ENCODE measurements at places on chromosomes 7 and 10. TPM values are rescaled to one million over a fixed set of nuclear protein-coding genes. Genes with fewer than 3 reads are reported as not detected.

SFTPA2 gene
- total RNA-seq = not detected

GRCh38 chr7:139673230-139673629 lies 104.6 kb downstream of the HIPK2 start:
- no peak for DNase-seq
- peaks cover 2% of the 10 kb centered on the region for H3K36me3 ChIP-seq
- H3K27me3 ChIP-seq = no peaks in the 10 kb centered on the region
- no peak overlapping the region for H3K4me3 ChIP-seq
- H3K4me1 ChIP-seq = peaks cover 14% of the 10 kb centered on the region

- no peaks in the 10 kb centered on the region for H3K27me3 ChIP-seq
- H3K36me3 ChIP-seq = peaks cover 8% of the 10 kb centered on the region
- DNase-seq = no peak
These were observed 53.8 kb downstream of the KCTD7 start for GRCh38 chr7:66682350-66683093.

- H3K27ac ChIP-seq = no peak overlapping the region
- no peaks in the 10 kb centered on the region for H3K36me3 ChIP-seq
- peaks cover 5% of the 10 kb centered on the region for H3K4me1 ChIP-seq
- peaks cover 16% of the 10 kb centered on the region for H3K27me3 ChIP-seq
- H3K4me3 ChIP-seq = no peak overlapping the region
- no peak for DNase-seq
These were observed 1.5 kb downstream of the PCLO start for GRCh38 chr7:83161186-83161585.

- peaks cover 3% of the 10 kb centered on the region for H3K4me1 ChIP-seq
- H3K27ac ChIP-seq = no peak overlapping the region
- DNase-seq = no peak
These were observed 71.2 kb downstream of the DNMBP start for GRCh38 chr10:99938563-99938962.

CUBN gene
- total RNA-seq = 3.7 TPM

GRCh38 chr10:33982995-33983394 lies 648.5 kb upstream of the NRP1 start:
- no peaks in the 10 kb centered on the region for H3K4me1 ChIP-seq
- H3K27me3 ChIP-seq = no peaks in the 10 kb centered on the region
- H3K36me3 ChIP-seq = no peaks in the 10 kb centered on the region
- DNase-seq = no peak

DNA sequence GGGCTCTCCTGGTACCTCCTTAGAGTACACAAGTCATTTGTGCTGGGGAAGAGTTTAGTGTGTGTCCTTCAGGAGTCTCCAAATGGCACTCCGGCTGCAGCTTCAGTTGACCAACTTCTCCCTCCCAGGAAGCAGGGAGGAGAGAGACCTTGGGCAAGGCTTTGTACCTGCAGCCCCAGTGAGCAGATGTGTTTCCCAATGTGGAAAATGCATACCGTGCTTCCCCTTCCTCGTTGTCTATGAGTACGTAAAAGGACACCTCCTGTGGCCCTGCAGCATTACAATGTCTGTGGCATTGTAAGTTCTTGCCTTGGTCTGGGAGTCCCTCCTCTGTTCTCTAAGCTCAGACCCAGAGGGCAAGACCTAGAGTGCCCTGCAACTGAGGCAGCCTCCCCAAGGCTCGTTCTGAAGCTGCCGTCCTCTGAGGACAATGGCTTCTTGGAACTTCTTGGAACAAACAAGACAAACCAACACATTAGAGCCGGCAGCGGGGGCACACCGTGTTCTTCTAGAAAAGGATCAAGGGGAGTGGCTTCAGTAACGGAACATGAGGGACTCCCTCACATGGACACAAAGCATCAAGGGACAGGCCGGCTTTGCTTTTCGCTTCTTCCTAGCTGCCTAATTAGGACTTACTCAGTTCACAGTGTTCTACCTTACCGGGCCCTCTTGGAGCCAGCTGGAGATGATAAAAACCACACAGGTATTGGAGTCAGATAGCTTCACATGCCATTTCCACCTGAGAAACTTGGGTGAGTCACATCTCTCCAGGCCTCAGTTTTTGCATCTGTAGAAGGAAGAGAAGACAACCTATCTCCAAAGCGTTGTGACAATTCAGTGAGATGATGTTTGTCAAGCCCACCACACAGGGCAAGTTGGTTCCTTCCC lies 20.9 kb upstream of the PPA1 start:
- no peaks in the 10 kb centered on the region for H3K36me3 ChIP-seq
- no peak overlapping the region for H3K4me3 ChIP-seq
- H3K4me1 ChIP-seq = peaks cover 6% of the 10 kb centered on the region
- peaks cover 58% of the 10 kb centered on the region for H3K27me3 ChIP-seq
- no peak overlapping the region for H3K27ac ChIP-seq

DNA sequence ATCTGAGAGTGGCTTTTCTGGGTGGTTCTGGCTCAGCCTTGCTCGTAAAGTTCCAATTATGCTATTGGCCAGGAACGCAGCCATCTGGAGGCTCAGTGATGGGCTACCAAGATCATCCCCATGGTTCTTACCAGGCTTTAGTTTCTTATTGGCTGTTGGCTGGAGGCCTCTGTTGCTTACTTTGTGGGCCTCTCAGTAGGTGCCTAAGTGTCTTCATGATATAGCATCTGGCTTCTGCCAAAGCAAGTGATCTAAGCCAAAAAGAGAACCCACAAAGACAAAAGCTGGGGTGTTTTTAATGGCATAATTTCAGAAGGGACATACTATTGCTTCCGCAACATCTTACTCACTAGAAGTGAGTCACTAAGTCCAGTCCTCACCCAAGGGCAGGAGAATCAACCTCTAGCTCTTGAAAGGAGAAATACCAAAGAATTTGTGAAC lies 132.0 kb upstream of the MDFIC start:
- no peaks in the 10 kb centered on the region for H3K36me3 ChIP-seq
- DNase-seq = no peak
- no peak overlapping the region for H3K27ac ChIP-seq
- peaks cover 2% of the 10 kb centered on the region for H3K27me3 ChIP-seq
- H3K4me3 ChIP-seq = no peak overlapping the region
- no peaks in the 10 kb centered on the region for H3K4me1 ChIP-seq

- DNase-seq = no peak
- no peak overlapping the region for H3K27ac ChIP-seq
- no peak overlapping the region for H3K4me3 ChIP-seq
- H3K4me1 ChIP-seq = no peaks in the 10 kb centered on the region
- no peaks in the 10 kb centered on the region for H3K36me3 ChIP-seq
- peaks cover 11% of the 10 kb centered on the region for H3K27me3 ChIP-seq
These were observed 111.1 kb upstream of the PALS2 start for GRCh38 chr7:24462117-24462516.

AVPI1 gene
- 2.9 TPM for total RNA-seq

- no peak overlapping the region for H3K27ac ChIP-seq
- no peak overlapping the region for H3K4me3 ChIP-seq
- DNase-seq = no peak
These were observed 534.5 kb downstream of the TNS3 start for GRCh38 chr7:47047384-47047783.

ANKMY2 gene
- total RNA-seq = 18.7 TPM

GIMAP4 gene
- 285 TPM for total RNA-seq

- peaks cover 29% of the 10 kb centered on the region for H3K4me1 ChIP-seq
- peak overlapping the region; percentile 76 for H3K4me3 ChIP-seq
- DNase-seq = peak; percentile 70
- H3K27ac ChIP-seq = peak overlapping the region; percentile 90
- H3K36me3 ChIP-seq = no peaks in the 10 kb centered on the region
These were observed 38.0 kb downstream of the PRKAG2 start for GRCh38 chr7:151838861-151839381.

DNA sequence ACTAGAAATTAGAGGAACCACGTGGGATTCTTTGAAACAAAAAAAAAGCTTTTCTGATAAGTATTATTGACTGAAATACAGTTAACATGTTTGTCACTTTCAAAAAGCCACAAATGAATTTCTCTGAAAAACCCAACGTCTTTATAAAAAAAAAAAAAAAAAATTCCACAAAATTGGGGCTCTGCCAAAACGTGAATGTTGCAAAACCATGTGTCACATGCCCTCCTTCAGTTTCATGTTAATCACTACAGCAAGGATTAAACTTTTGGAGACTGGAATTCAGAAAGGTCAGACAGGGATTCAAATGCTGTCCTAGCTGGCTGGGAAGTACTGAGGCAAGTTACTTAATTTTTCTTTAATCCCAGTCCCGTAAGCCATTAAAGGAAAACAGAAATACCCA lies 278.0 kb upstream of the KLF14 start:
- H3K27ac ChIP-seq = peak overlapping the region; percentile 94
- H3K36me3 ChIP-seq = no peaks in the 10 kb centered on the region
- H3K4me3 ChIP-seq = peak overlapping the region; percentile 76
- no peak for DNase-seq
- peaks cover 58% of the 10 kb centered on the region for H3K4me1 ChIP-seq
- H3K27me3 ChIP-seq = no peaks in the 10 kb centered on the region

DNA sequence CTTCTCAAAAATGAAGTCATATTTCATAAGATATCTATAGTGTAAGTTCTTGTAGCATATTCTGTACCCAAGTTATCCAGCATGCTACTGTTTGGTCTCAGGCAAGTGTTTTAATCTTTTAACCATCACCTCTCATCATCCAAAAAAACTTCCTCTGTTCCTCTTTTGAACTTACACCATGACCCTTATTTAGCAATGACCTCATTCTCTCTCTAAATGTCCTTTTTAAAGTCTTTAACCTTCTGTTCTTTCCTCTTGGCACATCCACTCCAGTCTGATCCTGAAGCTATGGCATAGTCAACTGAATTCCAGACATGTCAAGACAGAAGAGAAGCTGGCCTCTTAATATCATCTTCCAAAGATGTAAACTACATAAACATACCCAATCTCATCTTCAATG lies 26.2 kb downstream of the PPP3CB start:
- peaks cover 26% of the 10 kb centered on the region for H3K36me3 ChIP-seq
- H3K4me1 ChIP-seq = peaks cover 3% of the 10 kb centered on the region
- H3K27me3 ChIP-seq = no peaks in the 10 kb centered on the region
- DNase-seq = no peak

- no peak for DNase-seq
- no peaks in the 10 kb centered on the region for H3K27me3 ChIP-seq
- H3K4me1 ChIP-seq = no peaks in the 10 kb centered on the region
These were observed 138.1 kb upstream of the EEPD1 start for GRCh38 chr7:36014961-36015360.

NUDT13 gene
- 2.8 TPM for total RNA-seq

- H3K4me3 ChIP-seq = no peak overlapping the region
- no peaks in the 10 kb centered on the region for H3K27me3 ChIP-seq
- H3K4me1 ChIP-seq = no peaks in the 10 kb centered on the region
- H3K27ac ChIP-seq = no peak overlapping the region
- DNase-seq = no peak
- peaks cover 32% of the 10 kb centered on the region for H3K36me3 ChIP-seq
These were observed 37.9 kb upstream of the AFAP1L2 start for GRCh38 chr10:114442091-114442630.

C10orf67 gene
- total RNA-seq = not detected

DNA sequence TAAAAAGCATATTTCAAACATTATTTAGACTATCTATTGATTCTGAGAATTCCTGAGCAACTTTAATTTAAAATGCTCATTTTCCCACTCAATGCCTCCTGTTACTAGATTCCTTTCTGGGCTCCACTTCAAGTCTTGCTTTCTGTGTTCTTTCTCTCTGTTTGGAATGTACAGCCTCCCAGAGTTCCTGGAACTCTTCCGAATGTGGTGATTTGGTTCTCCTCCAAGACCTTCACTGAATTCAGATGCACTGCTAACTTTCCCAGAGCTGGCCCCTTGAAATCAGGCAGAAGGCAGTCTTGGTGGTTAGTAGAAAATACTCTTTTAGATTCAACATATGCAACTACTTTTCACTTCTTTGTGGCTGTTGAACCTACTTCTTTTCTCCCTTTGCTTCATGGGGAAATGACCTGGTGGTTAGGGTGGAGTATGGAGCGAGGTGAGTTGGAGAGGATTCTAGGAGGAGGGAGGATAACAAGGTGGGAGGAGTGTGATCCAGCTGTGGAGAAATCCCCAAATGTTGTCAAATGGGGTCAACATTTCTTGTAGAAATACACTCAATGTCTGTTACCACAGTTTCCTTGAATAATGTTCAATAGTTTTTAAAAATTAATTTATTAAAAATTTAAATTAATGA lies 27.9 kb upstream of the CCDC7 start:
- H3K27me3 ChIP-seq = peaks cover 2% of the 10 kb centered on the region
- no peaks in the 10 kb centered on the region for H3K36me3 ChIP-seq
- H3K4me3 ChIP-seq = no peak overlapping the region
- no peak for DNase-seq

DNA sequence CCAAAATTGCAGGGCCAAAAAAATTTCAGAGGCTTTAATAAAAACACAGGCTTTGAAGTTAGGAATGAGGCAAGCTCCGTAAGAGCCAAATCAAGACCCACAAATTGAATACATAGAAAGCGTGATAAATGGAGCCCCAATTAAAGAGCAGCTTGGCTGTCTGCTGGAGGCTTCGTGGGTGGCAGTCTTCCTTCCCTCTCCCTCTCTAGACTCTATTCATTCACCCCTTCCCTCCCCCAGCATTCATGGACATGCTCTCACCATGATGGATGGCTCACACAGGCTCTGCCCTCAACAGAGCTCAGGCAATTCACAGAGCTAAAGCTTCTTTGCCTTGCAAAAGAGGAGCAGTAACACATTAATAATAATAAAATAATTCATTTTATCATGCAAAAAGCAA lies 214.1 kb downstream of the HERPUD2 start:
- H3K4me1 ChIP-seq = no peaks in the 10 kb centered on the region
- DNase-seq = no peak
- H3K4me3 ChIP-seq = no peak overlapping the region
- H3K36me3 ChIP-seq = no peaks in the 10 kb centered on the region

DNA sequence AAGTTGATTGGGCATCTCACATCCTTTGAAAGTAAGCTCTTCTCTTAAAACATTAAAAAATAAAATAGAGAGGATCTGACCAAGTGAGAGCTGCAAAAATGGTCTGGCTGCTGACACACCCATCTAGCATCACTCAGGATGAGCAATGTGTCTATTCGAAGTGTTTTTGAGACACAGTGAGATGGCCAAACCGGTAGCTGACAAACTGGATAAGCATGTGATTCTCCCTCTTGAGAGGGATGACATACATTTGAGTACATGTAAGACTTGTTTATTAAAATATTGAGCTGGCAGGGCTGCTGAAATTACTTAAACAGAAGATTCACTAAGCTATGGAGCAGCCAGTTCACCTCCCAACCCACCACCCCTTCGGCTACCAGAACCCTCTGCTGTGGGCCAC lies 333.9 kb downstream of the ADRA2A start:
- H3K4me1 ChIP-seq = no peaks in the 10 kb centered on the region
- no peak overlapping the region for H3K4me3 ChIP-seq
- H3K27ac ChIP-seq = no peak overlapping the region
- peaks cover 2% of the 10 kb centered on the region for H3K27me3 ChIP-seq
- no peak for DNase-seq
- no peaks in the 10 kb centered on the region for H3K36me3 ChIP-seq

DNA sequence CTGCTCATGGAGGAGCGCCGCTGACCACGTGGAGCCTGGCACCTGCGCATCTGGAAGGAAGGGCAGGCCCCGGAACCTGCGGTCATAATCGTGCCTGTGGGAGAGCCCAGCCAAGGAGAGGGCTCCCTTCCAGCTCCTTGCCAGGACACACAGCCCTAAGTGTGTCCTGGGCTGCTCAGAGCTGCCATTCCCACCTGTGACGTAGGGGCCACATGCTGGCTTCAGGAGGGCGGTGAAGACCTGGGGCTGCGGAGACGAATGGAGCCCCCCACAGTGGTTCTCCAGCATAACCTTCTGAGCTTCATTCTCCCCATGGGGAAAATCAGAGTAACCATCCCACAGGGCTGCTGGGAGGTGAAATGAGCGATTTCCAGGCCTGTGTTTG lies 127.6 kb upstream of the CHST15 start:
- H3K4me3 ChIP-seq = no peak overlapping the region
- H3K4me1 ChIP-seq = peaks cover 12% of the 10 kb centered on the region
- DNase-seq = no peak
- H3K27me3 ChIP-seq = peaks cover 7% of the 10 kb centered on the region

- no peak overlapping the region for H3K4me3 ChIP-seq
- H3K36me3 ChIP-seq = no peaks in the 10 kb centered on the region
- no peak for DNase-seq
- H3K27ac ChIP-seq = no peak overlapping the region
- H3K27me3 ChIP-seq = peaks cover 3% of the 10 kb centered on the region
These were observed 154.4 kb upstream of the MKLN1 start for GRCh38 chr7:131173145-131173890.
